ENCODE measurements at places on chromosomes 11 and 22.

- DNase-seq: no peak
Measured at GRCh38 chr11:115134926-115135325, 369.3 kb downstream of the CADM1 start.

DNA sequence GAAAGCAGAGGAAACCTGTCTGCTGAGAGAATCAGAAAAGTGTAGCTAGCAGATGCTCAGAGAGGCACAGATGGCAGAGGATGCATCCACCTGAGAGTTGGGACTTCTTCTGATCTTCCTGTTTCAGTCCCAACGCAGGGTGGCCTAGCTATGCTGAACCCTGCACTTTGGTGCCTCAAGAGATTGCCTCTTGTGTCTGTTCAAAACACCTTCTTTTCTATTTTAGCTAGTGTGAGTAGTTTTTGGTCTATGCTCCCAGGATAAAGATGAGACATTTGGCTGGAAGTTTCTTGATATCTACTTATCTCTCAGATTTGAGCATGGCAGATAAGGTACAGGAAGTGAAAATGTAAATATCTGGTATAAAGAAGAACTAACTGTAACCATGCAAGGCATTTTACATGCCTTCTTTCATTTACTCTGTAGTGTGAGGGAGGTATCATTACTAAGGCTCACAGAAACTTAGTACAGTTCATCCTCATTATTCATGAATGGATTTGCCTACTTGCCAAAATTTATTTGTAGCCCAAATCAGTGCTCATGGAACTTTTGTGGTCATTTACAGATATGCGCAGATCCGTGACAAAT, 47.0 kb upstream of the PSMA1 start:
- DNase-seq: no peak

DNA sequence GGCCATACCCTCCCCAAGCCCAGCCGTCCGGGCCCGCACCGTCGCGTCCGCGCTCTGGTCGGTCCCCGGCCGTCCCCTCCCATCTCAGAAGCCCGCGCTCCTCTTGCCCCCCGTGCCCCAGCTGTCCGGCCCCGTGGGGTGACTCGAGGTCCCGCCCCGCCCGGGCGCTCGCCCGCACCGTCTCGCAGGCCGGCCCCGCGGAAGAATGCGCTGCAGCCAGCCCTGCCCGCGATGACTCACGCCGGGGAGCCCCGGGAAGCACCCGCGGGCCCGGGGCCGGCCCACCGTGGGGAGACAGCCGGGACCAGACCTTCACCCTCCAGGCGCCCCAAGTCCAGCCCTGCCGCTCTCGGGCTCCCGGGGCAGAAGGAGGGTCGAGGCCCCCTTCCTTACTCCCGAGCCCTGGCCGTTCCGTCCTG, 320 bp upstream of the PHLDA2 start:
- no peak for DNase-seq

DNA sequence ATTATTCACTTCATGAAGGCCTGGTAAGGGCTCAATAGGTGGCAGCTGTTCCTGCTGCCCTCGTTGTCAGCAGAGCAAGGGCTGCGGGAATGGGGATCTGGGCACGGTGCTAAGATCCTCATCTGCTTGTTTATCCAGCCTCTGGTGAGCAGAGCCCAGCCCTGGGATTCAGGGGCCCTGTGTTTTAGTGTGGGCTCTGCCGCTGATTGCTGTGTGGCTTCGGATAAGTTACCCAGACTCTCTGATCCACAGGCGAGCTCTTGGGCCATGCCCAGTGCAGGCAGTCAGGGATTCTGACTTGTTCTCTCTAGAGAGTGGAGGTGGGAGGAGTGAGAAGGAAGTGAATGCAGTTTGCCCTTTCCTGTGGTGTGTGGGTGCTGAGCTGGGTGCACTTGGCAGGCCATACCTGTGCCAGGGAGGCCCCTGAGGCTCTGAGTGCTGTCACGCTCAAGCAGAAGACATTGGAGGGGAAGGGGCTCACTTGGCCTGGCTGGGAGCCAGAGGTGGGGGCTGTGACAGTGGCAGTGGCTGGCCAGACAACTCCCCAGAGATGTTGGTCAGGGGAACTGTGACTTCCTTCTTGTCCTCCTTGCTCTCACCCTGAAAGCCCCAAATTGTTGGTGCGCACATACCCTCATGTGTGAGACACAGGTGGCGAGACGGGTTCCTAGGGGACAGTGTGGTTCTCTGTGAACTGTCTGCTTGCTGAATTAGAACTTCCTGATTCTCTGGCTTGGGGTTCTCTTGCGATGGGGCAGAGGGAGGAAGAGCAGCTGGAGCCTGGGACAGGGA, 43.7 kb downstream of the CD82 start:
- no peak for DNase-seq

GRCh38 chr11:92790926-92791616, 178.4 kb upstream of the MTNR1B start:
- DNase-seq: no peak

Measured in retina (tissue), 1 donor.